Activated CD4-positive, alpha-beta T cell treated with anti-CD3 and anti-CD28 coated beads for 36 hours (primary cell): ENCODE measurements at places on chromosomes 1 and 21.

DNA sequence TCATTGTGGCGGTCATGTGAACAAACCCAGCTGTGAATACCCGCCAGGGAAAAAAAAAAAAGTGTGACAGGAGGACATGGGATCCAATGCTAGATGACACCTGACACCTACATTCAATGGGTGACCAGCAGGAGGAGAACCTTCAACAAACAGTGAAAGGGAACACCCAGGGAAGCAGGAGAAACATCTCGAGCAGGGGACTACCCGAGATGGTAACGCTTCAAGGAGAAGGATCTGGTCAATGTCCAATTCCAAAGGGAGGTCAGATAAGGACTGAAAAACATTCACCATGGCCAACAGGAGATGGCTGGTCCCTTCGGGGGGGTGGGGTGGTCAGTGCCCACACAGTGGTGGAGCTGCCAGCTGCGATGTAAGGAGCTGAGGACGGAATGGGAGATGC, 46.3 kb downstream of the PTPN14 start:
- no peak for DNase-seq

- no peak for DNase-seq
Observed at GRCh38 chr1:86226204-86226603, 69.6 kb upstream of the COL24A1 start.

DNA sequence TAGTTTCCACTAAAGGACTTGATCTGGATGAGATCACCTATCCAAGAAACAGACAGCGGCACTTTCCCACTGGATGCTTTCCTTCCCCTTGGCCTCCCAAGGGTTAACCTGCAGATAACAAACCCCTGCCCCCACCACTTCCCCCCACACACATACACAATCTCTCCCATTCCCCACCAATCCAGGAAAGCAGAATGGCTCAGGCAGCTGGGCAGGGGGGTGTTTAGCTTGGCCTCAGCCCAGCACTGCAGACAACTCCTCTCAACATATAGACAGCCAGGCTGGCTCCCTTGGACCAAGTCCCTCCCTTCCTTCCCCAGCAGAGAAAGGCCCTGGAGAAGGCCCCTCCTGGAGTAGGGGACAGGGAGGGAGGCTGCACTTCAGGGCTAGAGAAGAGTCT, 24.6 kb downstream of the PLEKHA6 start:
- no peak for DNase-seq

DNA sequence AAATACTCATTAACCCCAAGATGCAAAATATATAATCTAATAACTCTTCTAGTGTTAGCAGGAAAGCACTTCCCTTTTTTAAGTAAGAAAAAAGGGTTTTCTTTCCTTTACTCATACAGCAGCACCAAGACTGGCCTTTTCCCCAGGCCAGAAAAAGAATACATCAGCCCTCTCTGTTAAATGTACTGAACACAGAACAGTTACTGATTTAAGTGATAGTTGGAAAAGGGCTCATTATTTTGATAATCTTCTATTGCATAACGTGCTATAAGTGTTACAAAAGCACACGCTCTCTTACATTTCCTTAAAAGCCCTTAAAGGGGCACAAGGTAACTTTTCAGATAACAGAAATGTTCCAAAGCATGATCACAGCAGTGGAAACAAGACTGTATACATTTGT, 142.9 kb downstream of the TIAM1 start:
- DNase-seq = no peak

- DNase-seq = peak; percentile 69
Observed at GRCh38 chr1:163315773-163316374, 5.9 kb upstream of the NUF2 start.

DNA sequence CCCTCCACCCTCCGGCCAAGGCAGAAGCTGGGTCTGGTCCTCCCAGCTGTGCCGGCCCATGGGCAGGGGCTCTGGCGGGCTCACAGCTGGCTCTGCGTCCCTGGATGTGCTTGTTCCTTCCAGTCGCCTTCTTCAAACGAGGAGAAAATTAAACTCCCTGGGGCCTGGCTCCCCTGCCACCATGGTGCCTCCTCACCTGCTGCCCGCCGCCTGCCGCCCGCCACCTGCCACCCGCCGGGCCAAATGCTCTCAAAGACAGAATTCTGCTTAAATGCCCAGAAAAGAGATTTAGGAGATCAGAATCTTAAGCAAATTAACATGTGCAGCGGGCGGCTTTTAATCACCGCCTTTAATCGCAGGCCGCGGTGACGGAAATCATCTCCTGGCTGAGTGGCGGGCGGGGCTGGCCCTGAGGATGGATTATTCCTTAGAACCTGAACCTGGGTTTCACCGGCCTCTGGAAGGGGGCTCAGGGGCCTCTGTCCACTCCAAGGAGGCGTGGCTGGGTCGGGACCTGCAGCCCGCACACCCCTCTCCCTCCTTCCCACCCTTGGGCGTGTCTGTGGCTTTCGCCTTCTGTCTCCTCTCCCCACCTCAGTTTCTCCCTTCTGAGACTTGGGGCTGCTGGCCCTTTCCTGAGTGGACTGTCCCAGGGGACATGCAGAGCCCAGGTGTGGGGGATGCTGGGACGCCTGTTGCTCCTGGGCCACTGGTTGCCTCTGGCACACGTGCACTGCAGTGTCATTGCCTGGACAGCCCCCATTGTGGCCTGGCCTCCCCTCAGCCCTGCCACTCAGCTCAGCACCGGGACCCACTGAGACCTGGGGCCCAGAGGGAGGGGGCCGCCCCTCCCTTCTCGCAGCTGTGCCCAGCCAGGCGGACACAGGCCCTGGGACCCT, 10.5 kb upstream of the PLCH2 start:
- DNase-seq = no peak

DNA sequence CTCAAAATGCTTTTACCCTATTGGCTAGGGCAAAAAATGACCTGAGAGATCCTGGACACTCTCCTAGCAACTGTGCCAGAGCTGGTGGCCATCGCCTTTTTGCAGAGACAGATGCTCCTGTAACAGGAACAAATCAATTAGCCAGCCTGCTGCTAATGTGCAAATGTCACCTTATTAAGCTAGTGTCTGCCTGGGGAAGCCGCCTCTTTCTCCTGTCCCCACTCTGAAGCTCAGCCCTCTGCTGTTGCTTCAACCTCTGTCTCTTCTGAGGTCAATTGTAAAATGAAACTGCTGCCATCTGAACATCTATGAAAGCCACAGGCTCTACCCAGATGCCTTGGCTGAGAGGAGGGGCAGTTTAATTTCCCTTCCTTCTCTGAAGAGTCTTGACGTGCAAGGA, 85.5 kb upstream of the CACNA1E start:
- peak; percentile 17 for DNase-seq
